ENCODE measurements at places on chromosomes 12 and 14.

- no peaks in the 10 kb centered on the region for H3K36me3 ChIP-seq
- H3K27me3 ChIP-seq = no peaks in the 10 kb centered on the region
- no peak overlapping the region for H3K4me3 ChIP-seq
- H3K4me1 ChIP-seq = peaks cover 14% of the 10 kb centered on the region
- DNase-seq = no peak
Measured at GRCh38 chr14:99579120-99579836, 24.7 kb downstream of the CCDC85C start.

GRCh38 chr14:76984297-76984696 is 44.2 kb downstream of the IRF2BPL start:
- no peak overlapping the region for H3K4me3 ChIP-seq
- peaks cover 5% of the 10 kb centered on the region for H3K4me1 ChIP-seq
- H3K27me3 ChIP-seq = no peaks in the 10 kb centered on the region
- no peak overlapping the region for H3K27ac ChIP-seq
- no peaks in the 10 kb centered on the region for H3K36me3 ChIP-seq

- no peaks in the 10 kb centered on the region for H3K36me3 ChIP-seq
- no peak overlapping the region for H3K4me3 ChIP-seq
- DNase-seq = no peak
- H3K27me3 ChIP-seq = no peaks in the 10 kb centered on the region
Measured at GRCh38 chr12:122949405-122949804, 16.9 kb downstream of the ABCB9 start.

- H3K27ac ChIP-seq = peak overlapping the region; percentile 7
- no peaks in the 10 kb centered on the region for H3K27me3 ChIP-seq
- no peak overlapping the region for H3K4me3 ChIP-seq
Measured at GRCh38 chr14:39393289-39393688, 38.9 kb downstream of the FBXO33 start.

DNA sequence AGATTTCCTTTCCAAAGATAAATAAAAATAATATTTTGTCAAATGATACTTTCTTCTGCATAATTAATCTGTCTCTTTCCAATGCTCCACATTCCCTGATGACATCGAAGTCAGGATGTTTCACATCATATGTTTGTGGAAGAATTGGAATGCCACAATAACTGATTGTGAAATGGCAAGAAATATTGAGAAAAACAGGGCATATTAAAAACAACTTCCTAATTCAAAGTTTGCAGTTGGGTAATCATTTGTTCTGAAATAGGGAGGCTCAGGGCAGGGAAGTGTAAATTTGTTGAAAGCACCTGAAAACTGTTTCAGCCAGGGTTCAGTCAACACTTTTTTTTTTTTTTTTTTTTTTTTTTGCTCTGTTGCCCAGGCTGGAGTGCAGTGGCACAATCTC is 50.7 kb downstream of the BCAT1 start:
- H3K27me3 ChIP-seq = peaks cover 20% of the 10 kb centered on the region
- no peak overlapping the region for H3K27ac ChIP-seq
- peaks cover 10% of the 10 kb centered on the region for H3K4me1 ChIP-seq
- no peak overlapping the region for H3K4me3 ChIP-seq
- DNase-seq = no peak

GRCh38 chr12:87768501-87769287 is 260.5 kb downstream of the C12orf50 start:
- no peaks in the 10 kb centered on the region for H3K27me3 ChIP-seq
- H3K27ac ChIP-seq = no peak overlapping the region
- H3K4me3 ChIP-seq = no peak overlapping the region
- H3K36me3 ChIP-seq = no peaks in the 10 kb centered on the region

DNA sequence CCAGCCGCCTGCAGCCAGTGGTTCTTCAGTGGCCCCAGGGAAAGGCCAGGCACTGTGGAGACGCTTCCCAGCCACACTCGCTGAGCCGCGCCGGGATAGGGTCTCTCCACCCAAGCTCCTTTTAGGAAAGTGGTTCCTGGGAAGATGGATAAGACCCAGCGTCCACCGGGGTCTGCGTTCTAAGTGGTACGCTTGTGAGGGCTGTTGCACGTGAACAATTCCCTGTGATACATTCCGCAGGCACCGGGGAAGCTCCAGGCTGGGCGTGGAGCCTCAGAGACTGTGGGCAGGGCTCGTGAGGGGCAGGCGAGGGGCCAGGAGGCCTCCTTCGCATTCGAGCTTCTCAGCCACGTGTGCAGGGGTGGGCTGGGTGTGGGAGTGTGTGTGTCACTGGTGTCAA is 48.4 kb downstream of the GALNT9 start:
- no peak overlapping the region for H3K4me3 ChIP-seq
- H3K36me3 ChIP-seq = no peaks in the 10 kb centered on the region
- peaks cover 5% of the 10 kb centered on the region for H3K4me1 ChIP-seq
- H3K27me3 ChIP-seq = peaks cover 21% of the 10 kb centered on the region
- DNase-seq = no peak
- no peak overlapping the region for H3K27ac ChIP-seq

DNA sequence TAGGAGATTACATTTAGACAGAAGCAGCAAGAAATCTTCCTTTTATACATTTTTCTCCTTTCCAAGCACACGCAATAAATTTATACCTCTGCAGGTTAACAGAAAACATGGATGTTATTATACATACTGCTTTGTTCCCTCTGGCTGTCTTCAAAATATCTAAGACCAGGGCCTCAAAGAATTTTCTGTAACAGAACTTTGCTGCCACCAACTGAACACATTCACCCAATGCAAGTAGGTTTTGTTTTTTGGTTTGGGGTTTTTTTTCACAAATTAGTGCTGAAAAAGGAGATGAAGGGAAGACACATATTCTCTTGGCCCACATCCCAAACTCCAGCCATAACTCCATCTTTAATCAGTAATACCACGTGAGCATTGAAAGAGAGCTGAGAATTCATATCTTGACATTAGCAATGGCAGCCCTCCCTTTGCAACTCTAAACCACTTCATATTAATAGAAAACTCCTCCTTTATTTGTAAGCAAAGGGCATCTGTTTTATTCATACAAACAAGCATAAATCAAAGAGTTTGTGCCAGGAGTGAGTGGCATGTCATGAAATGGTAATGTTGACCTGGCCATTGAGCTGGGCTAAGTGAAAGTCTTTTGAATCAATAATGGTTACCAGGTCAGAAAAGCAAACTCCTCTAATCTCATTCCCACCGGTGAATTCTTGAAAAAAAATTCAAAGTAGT is 150.8 kb upstream of the FSCB start:
- no peak overlapping the region for H3K27ac ChIP-seq
- no peak for DNase-seq
- peaks cover 3% of the 10 kb centered on the region for H3K4me1 ChIP-seq
- no peaks in the 10 kb centered on the region for H3K36me3 ChIP-seq
- H3K27me3 ChIP-seq = no peaks in the 10 kb centered on the region

DNA sequence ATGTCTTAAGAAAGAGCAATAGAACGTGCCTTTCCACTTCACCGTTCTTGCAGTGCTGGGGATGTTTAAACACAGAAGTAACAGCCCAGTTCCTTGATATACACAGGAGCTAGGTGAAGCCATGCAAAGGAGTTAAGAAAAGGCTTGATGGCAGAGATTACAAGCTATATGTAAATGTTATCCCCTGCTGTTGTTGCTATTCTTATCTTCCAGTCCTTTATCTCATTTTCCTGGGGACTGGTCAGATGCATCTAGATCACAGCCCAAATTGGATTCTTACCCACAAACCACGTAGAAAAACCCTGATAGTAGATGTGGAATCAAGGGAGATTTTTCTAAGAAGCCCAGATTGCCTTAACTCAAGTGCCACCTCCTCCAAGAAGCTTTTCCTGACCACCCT is 5.5 kb downstream of the ASCL1 start:
- H3K4me3 ChIP-seq = peak overlapping the region; percentile 56
- no peak overlapping the region for H3K27ac ChIP-seq
- H3K36me3 ChIP-seq = peaks cover 22% of the 10 kb centered on the region

DNA sequence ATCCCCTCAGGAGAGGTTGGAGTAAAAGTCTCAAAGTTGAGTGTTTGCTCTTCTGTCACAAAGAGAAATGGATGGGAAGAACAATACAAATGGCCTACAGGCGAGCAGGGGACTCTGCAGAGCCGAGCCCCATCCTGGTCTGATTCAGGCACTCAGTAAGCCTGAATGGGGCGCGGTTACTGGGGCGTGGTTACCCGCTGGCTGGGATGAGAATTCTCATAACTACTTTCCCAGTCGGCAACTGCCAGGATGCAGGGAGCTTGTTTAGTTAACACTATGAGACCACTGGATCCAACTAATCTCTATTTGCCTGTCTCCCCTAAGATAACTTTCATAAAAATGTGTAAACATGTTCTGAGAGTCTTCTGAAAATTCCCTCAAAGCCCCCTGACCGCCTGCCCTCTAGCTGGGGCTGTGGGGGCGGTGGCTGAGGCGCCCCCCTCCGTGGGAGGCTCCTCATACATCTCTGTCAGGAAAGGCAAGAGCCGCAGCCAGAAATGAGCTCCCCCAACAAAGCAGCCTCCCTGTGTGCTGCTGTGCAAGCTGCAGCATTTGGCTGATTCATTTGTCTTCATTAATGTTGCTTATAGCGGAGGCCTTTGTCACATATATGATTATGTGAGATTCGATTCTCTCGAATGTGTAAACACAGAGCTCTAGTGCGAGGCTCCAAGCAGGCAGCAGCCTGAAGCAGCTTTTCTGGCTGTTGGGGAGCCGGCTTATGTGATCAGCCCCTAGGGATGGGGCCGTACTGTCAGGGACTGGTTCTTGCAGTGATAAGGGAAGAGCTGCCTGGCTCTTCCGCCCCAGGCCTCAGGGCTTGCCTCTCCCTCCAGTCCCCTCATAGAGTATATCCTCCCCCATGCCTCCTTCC is 126.1 kb upstream of the ARHGAP5 start:
- H3K4me1 ChIP-seq = peaks cover 2% of the 10 kb centered on the region
- H3K27me3 ChIP-seq = peaks cover 3% of the 10 kb centered on the region
- no peaks in the 10 kb centered on the region for H3K36me3 ChIP-seq
- no peak overlapping the region for H3K4me3 ChIP-seq

DNA sequence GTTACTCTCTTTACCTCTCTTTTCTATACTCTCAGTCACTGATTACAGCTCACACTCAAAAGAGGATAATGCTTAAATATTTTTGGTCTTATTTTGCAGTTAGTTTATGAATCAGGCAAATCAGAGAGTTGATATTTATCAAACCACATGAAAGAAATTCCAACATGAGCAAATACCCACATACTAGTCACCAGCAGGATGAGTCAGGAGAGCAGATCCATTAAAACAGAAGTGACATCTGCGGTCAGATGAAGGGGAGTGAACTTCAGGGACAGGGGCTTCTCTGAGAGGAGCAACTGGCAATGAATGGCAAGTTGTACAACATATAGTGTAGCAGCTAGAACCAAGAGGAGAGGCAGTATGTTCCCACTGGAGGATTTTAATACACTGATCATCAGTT is 258.7 kb downstream of the SYT10 start:
- no peak for DNase-seq
- no peaks in the 10 kb centered on the region for H3K27me3 ChIP-seq
- no peak overlapping the region for H3K4me3 ChIP-seq
- no peaks in the 10 kb centered on the region for H3K36me3 ChIP-seq
- no peak overlapping the region for H3K27ac ChIP-seq

DNA sequence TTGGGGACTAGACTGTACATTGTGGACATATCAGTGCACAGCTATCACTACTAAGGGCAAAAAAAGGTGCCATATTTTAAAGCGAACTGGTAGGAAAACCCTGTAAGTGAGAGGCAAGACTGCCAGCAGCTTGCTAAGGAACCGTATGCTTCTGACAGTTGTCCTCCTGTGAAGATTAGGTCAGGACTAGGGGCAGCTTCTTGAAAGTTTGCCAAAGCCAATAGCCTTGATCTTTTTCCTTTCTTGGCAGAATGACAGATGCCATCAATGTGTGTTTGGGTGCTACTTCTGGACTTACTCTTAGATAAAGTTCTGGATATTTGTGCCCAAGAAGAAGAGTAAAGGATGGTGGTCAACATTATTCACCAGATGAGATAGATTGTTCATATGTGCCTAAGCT is 7.4 kb downstream of the DAAM1 start:
- DNase-seq = no peak
- no peaks in the 10 kb centered on the region for H3K27me3 ChIP-seq
- H3K4me3 ChIP-seq = no peak overlapping the region
- no peaks in the 10 kb centered on the region for H3K4me1 ChIP-seq
- H3K27ac ChIP-seq = no peak overlapping the region

- H3K27ac ChIP-seq = peak overlapping the region; percentile 97
- no peaks in the 10 kb centered on the region for H3K36me3 ChIP-seq
- peak overlapping the region; percentile 46 for H3K4me3 ChIP-seq
- H3K4me1 ChIP-seq = peaks cover 63% of the 10 kb centered on the region
Measured at GRCh38 chr12:46458500-46459102, 86.0 kb upstream of the SLC38A2 start.

DNA sequence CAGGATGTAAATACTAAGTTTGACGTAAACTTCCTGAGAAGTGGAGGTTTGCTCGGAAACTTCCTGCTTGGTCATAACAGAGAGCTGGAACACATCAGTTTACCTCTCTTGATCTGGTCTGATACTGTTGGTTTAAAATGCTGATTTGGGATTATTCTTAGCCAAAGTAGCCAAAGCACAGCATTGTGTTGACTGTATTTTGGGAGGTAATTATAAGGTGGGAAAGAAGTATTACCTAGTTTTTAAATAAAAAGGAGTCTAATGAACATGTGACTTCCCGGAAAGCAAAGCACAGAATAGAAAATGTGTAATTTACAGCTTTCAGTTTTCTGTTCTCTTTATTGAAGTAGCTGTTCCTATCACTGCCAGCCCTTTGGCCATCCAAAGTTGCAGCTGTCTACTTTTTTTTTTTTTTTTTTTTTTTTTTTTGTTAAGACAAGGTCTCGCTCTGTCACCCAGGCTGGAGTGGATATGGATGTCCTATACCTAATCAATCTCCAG is 52.2 kb upstream of the SRP54 start:
- peak overlapping the region; percentile 94 for H3K27ac ChIP-seq
- H3K4me3 ChIP-seq = peak overlapping the region; percentile 81
- DNase-seq = peak; percentile 30
- H3K36me3 ChIP-seq = no peaks in the 10 kb centered on the region
- H3K4me1 ChIP-seq = peaks cover 13% of the 10 kb centered on the region
- H3K27me3 ChIP-seq = no peaks in the 10 kb centered on the region

DNA sequence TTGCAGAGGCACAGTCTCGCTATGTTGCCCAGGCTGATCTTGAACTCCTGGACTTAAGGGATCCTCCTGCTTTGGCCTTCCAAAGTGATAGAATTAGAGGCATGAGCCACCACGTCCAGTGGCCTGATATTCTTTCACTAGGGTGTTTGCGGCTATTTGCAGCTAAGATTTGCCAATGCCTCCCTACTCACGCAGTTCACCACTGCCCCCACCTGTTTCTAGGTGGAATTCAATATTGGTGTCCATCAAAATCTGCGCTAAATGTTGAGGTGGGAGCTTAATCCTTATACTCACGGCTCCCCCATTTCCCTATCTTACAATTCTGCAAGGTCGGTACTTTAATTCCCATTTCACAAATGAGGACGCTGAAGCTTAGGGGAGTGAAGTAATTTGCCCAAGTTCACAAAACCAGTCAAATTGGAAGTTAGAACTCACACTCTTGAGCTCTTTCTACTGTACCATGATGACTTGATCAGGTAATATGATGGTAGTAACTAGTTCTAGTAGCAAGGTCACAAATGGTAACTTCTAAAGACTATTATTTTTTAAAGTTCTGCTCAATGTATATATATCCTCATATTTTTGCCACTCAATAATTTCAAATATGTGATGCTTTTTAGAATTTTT is 22.1 kb upstream of the LRRC9 start:
- H3K36me3 ChIP-seq = peaks cover 8% of the 10 kb centered on the region
- H3K27ac ChIP-seq = no peak overlapping the region
- H3K4me3 ChIP-seq = no peak overlapping the region
- H3K4me1 ChIP-seq = no peaks in the 10 kb centered on the region

Data from naive thymus-derived CD8-positive, alpha-beta T cell (primary cell).